NCI-H748 treated with DMSO at 0.1 percent for 48 hours (cell line): ENCODE measurements at places on chromosomes 2 and 18.

- no peak for DNase-seq
Observed at GRCh38 chr18:48680339-48681250, 141.8 kb downstream of the CTIF start.

- DNase-seq, result no peak
Observed at GRCh38 chr2:85978883-85979780, 90.3 kb upstream of the ST3GAL5 start.

DNA sequence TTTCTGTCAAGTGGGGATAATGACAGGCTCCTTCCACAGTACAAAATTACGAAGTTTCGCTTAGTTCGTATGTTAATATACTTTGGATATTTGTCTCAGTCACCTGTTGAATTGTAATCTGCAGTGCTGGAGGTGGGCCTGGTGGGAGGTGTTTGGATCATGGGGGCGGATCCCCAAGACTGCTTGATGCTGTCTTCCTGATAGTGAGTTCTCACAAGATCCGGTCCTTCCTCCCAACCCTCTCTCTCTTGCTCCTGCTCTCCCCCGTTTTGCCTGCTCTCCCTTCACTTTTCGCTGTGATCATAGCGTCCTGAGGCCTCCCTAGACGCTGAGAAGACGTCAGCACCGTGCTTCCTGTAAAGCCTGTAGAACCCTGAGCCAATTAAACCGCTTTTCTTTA lies 97.1 kb upstream of the EPB41L3 start:
- DNase-seq, result no peak

- no peak for DNase-seq
Observed at GRCh38 chr2:216388046-216388884, 16.0 kb upstream of the MARCHF4 start.
